Activated CD8-positive, alpha-beta memory T cell treated with anti-CD3 and anti-CD28 coated beads, Interleukin-2, amount 10 ng/mL, durations not matched to agents 7 days and 5 days (primary cell): ENCODE measurements at places on chromosomes 16 and 17.

DNA sequence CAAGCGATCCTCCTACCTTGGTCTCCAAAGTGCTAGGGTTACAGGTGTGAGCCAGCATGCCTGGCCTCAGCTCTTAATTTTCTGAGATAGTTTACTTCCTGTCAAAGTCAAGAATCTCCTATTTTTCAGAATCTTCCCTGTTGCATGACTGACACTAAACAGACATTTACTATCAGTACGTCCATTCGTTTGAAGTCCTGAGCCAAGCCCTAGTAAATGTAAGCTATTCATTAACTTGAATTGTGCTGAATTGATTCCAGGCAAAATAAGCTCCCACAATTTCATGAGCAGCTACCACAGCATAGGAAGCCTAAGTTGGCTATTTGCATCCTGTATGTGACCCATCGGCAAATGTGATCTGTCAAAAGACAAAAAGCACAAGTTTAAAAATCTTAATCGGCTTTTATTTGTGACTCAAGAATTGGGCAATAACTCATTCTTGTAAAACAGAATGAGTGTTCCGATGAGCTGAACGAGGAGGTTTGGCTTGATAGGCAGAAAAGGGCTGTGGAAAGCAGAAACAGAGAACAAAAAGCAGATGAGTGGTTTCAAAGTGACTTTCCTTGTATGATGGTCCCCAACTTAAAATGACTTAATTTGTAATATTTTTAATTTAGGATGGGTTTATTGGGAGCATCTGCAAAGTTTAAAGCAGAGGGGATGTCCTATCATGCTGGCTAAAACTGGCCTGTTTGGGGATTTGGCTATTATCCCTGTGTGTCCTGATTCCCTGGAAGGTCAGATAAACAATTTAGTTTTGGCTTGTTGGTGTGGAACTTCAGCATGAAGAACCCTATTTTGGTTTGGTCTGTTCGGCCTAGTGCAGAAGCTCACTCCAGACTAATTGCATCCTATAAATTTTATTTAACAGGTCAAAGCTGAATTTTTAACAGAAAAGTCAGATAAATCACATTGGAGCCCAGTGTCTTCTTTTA lies 14.2 kb downstream of the RNF112 start:
- no peak for DNase-seq

DNA sequence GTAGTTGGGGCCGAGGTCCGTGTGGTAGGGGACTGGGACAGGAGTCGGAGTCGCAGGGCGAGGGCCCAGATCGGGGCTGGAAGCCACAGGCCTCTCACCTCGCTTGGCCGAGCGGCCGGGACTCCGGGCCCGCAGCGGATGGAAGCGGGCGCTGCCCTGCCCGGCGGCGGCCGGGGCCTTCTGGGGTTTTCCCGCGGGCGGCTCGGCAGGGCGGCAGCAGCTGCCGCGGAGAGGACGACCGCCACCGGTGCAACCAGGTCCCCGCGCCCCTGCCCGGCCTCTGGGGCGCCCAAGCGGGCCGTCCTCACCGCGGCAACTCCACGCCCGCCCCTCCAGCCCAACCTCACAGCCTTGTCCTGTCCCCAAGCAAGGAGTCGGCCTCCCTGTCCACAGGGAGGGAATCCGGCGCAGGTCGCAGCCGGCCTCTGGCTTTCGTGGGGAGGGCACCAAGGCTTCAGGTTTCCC lies 15.6 kb upstream of the UTP6 start:
- no peak for DNase-seq

DNA sequence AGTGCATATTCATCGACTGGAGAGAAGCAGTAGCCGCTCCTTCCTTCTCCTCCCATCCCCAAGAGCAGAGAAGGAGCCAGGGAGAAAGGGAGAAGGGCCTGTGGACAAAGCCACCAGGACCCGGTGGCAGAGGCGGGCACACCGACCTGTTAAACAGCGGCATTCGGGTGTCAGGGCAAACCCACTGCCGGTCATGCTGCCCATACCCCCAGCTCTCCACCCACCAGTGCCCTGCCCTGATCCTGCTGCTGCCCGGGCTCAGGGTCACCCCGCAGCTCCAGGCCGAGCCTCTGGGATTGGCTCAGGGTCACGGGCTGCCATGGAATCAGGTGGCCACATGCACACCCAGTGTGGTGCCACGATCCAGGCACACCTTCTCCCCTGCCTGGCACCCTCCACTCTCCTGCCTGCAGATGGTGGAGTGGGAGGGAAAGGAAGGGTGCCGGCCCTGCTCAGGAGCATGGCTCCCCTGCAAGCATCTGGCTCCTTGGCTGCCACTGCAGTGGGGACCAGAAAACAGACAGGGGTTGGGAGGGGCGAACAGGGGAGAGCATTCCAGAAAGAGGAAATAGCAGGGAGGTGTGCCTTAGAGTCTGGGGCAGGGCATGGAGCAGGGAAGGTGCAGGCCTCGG lies 18.3 kb upstream of the RASD1 start:
- DNase-seq: no peak

DNA sequence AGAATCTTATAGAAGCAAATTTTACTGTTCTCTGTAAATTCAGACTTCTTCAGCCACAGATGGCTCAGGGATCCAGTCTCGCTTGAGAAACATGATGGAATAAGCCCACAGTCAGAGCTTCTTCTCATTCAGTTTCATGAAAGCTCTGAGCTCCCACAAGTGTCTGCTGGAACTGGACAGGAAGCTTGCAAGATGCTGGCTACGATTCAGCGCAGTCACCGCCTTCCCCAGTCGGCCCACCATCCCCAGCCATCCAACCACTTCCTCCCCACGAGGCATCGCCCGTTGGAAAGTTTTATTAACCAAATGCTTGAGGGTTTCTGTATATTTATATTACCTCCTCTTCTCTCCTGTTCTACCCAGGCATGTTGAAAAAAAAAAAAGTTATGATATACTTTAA lies 171.7 kb downstream of the ZFHX3 start:
- peak; percentile 63 for DNase-seq

GRCh38 chr17:67198131-67198530 lies 46.9 kb downstream of the HELZ start:
- no peak for DNase-seq

- peak; percentile 59 for DNase-seq
Observed at GRCh38 chr16:1057252-1057932, 15.2 kb upstream of the SSTR5 start.
